Myocyte (in vitro differentiated cells): ENCODE measurements at places on chromosomes 7 and 10. TPM values are rescaled to one million over a fixed set of nuclear protein-coding genes. Genes with fewer than 3 reads are reported as not detected.

The HERC4 gene
- total RNA-seq = 52.7 and 56.5 TPM in 2 replicates

The WEE2 gene
- total RNA-seq = not detected in 2 replicates

The SEMA3C gene
- total RNA-seq = 165 and 180 TPM in 2 replicates

The NCF1 gene
- not detected in 2 replicates for total RNA-seq

The PRSS37 gene
- total RNA-seq = not detected in 2 replicates
